SK-MEL-5 (cell line): ENCODE measurements at places on chromosomes 3 and 15. TPM values are rescaled to one million over a fixed set of nuclear protein-coding genes. Genes with fewer than 3 reads are reported as not detected.

Gene AHSG
- not detected in 2 replicates for total RNA-seq

Gene GOLGA8J
- 0.16 TPM in 1 of 2 replicates, not detected in the other for total RNA-seq

Gene IRAK2
- 1.2 and 1.8 TPM in 2 replicates for total RNA-seq

Gene ZNF654
- total RNA-seq, result 20.0 and 21.9 TPM in 2 replicates

Gene ANKUB1
- total RNA-seq, result 0.08 TPM in 1 of 2 replicates, not detected in the other

Gene RBP2
- total RNA-seq, result not detected in 2 replicates

GRCh38 chr15:43930079-43930478, 103.3 kb downstream of the WDR76 start:
- no peak for DNase-seq

- DNase-seq, result peak; percentile 43
Observed at GRCh38 chr3:85801955-85802354, 843.2 kb downstream of the CADM2 start.

- no peak for DNase-seq
Observed at GRCh38 chr3:10957976-10958749, 34.4 kb upstream of the SLC6A1 start.

DNA sequence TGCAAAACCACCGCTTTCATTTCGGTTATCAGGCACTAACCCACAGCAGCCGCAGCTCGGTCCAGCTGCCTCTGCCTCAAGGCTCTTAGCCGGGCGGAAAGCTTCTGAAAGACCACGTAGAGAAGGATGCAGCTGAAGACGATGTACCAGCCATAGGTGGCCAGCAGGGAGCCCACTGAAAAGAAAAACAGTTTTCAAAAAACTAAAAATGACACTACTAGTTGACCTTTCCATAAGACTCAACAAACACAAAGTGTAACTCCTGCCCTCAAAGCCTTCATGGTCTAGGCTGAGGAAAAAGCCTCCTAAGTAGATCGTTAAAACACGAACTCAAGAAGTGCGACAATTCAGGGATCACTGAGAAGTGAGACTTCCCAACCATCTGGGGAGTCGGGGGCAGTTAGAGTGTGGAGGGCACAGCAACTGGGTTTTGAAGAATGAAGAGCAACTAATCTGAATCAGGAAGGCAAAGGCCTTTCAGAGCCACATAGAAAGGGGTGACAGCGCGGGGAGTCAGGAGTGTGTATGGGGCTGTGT, 716 bp downstream of the SELENOS start:
- DNase-seq, result peak; percentile 52

- no peak for DNase-seq
Observed at GRCh38 chr3:175620532-175620931, 761.4 kb downstream of the NAALADL2 start.

DNA sequence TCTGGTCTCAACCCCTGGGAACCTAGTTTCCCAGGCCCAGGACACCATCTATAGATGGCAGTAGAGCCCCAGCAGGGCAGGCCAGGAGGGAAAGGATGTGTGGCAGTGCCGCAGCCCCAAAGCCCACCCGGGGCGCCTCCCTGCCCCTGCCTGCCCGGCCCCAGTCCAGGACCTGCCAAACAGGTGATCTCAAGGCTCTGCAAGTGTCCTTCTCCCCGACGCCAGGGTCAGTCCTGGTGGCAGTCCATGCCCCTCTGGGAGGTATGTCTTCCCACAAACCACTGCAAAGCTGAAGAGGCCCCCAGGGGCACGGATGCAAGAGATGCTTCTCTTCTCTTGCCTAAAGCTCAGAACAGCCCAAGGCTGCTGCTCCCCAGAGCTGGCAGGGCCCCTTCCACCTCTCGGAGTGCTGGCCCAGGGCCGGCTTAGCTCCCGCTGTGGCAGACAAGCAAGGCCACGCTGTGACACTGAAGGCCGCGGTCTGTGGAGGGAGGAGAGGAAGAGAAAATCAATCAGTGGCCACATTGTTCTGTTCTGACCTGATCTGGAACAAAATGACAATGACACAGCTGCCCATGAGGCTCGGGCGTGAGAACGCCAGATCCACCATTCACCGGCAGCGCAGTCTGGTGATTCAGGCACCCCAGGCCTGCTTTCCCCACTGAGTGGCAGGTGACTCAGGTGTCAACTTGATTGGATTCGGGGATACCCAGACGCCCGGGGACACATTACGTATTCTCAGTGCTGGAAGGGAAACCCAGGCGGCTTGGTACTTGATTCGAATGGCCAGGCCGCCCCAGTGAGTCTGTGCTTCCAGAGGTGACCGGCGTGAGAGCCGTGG, 34.0 kb downstream of the KLHL25 start:
- peak; percentile 16 for DNase-seq

- no peak for DNase-seq
Observed at GRCh38 chr15:63019511-63020109, 22.9 kb upstream of the TPM1 start.

GRCh38 chr15:100842756-100843730, 36.6 kb upstream of the ALDH1A3 start:
- DNase-seq, result no peak

DNA sequence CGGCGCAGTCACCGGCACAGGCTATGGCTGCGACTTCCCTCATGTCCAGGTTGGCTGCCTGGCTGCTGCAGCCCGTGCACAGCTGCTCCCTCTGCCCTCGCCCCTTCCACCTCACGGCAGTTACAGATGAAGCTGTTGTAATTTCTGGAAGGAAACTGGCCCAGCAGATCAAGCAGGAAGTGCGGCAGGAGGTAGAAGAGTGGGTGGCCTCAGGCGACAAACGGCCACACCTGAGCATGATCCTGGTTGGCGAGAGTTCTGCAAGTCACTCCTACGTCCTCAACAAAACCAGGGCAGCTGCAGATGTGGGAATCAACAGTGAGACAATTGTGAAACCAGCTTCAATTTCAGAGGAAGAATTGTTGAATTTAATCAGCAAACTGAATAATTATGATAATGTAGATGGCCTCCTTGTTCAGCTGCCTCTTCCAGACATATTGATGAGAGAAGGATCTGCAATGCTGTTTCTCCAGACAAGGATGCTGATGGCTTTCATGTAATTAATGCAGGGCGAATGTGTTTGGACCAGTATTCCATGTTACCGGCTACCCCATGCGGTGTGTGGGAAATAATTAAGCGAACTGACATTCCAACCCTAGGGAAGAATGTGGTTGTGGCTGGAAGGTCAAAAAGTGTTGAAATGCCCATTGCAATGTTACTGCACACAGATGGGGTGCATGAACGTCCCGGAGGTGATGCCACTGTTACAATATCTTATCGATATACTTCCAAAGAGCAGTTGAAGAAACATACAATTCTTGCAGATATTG, 13.2 kb upstream of the GNB4 start:
- no peak for DNase-seq
